ENCODE measurements at places on chromosomes 2 and 18.
A peak's percentile ranks its signal among the peaks of the same experiment; 100 is the strongest.

GRCh38 chr18:13800505-13801259 is 23.3 kb upstream of the MC5R start:
- DNase-seq: peak; percentile 44

- no peak for DNase-seq
Observed at GRCh38 chr18:65942854-65943253, 192.0 kb downstream of the CDH7 start.

GRCh38 chr2:152950126-152950525 is 231.7 kb downstream of the ARL6IP6 start:
- no peak for DNase-seq

- peak; percentile 25 for DNase-seq
Observed at GRCh38 chr2:13193075-13193474, 476.3 kb downstream of the TRIB2 start.

GRCh38 chr18:76490670-76491472 is 4.2 kb downstream of the ZNF516 start:
- no peak for DNase-seq

- DNase-seq: no peak
Observed at GRCh38 chr2:70388128-70388527, 86.3 kb upstream of the FAM136A start.

- peak; percentile 31 for DNase-seq
Observed at GRCh38 chr18:7789856-7790552, 222.9 kb downstream of the PTPRM start.

GRCh38 chr2:71452565-71452964 is 796 bp upstream of the DYSF start:
- DNase-seq: peak; percentile 36

GRCh38 chr2:98253461-98254070 is 92.7 kb upstream of the CNGA3 start:
- DNase-seq: no peak

- DNase-seq: peak; percentile 13
Observed at GRCh38 chr2:74821177-74822126, 12.5 kb upstream of the HK2 start.

DNA sequence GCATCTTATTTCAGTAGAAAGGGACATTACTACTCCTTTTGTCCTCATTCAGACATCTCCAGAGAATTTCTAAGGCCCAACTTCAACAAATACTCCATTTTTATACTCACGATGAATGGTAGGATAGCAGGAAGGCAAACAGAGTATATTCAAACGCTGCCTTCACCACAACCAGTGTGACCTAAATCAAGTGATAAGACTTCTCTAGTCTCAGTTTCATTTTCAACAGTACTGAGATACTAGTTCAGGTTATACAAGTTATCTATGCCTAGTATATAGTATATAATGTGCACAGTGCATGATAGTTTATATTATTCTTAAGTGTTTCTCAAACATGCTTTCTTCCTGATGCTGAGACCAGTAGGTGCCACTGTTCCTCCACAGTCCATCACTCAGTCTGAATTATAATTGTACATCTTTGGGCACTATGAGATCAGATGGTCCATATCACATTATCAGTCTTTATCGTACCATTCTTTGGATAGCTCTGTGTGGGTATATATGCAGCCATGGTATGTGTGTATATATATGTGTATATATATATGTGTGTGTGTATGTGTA is 66.3 kb upstream of the RPE start:
- peak; percentile 13 for DNase-seq

DNA sequence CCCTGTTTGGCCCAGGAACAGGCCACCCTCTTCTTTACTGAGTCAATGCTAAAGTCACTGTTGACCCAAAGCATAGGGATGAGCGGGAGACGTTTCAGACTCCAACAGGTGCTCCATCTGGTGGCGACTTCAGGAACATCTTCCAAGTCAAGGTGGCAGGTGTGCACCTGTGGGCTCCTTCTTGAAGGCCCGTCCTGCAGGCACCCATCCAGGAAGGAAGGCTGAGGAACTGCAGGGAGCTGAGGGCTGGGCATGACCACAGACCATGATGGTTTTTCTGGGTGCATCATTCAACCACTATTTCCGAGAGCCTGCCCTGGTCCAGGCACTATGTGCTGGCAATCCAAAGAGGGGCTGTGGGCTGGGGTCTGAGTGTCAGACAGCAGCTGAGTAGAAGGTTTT is 142.8 kb downstream of the NDUFA10 start:
- DNase-seq: peak; percentile 8

- peak; percentile 40 for DNase-seq
Observed at GRCh38 chr2:66691031-66691965, 256.4 kb downstream of the MEIS1 start.

GRCh38 chr2:215460682-215461382 is 25.0 kb upstream of the FN1 start:
- DNase-seq: peak; percentile 98

GRCh38 chr18:30618567-30618966 is 424.0 kb downstream of the DSC3 start:
- DNase-seq: no peak

DNA sequence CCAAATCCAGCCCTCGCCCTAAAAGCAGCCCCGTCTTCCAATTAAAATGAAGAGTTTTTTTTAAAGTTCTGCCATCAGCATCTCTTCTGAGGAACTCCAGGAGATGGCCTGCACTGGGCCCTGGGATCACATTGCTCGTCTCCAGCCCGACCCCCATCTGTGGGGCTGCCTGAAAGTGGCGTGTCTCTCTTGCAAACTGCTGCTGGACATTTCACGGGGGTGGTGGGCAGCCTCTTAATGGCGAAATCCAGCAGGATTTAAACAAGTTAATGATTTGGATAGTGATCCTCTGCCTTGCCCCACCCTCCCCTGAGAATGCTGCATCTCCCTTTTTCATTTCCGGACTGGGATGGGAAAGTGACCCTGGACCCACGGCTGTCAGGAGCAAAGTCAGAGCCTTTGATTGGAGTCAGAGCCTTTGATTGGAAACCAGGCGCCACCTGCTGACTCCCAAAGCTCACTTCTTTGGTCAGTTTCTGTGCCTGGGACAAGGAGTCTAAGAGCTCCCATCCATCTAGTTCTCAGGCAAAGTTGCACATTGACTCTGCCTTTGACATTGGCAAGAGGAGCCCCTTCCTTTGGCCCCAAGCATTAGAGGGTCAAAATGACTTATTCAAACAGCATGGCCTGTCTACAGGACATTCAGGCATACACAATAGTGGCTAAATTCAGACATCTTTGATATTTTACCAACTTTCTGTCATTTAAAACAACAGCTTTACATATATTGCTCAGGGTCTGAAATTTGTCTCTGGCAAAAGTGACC is 155.2 kb downstream of the SH3BP4 start:
- peak; percentile 63 for DNase-seq

GRCh38 chr2:218961651-218962570 is 2.4 kb downstream of the CDK5R2 start:
- no peak for DNase-seq

DNA sequence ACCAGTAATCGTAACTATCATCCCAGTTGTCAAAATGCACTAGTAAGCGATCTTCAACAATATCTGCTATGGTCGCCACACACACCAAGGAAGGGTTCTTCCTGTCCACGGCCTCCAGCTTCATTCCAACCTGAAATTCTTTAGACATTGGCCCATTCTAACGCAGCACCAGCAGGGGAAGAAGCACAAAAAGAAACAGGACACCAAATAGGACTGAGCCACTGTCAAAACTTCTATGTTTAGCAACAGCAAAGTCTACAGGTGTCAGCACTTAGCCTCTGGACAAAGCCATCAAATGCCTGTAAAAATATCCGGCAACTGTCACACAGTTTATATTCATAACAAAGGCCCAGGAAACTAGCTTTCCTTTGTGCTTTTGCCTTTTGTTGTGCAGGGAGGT is 175.0 kb downstream of the L3MBTL4 start:
- no peak for DNase-seq

- peak; percentile 57 for DNase-seq
Observed at GRCh38 chr2:101518578-101519492, 43.9 kb upstream of the RFX8 start.

GRCh38 chr18:51383116-51383515 is 185.6 kb upstream of the MEX3C start:
- no peak for DNase-seq

GRCh38 chr18:29326214-29326613 is 1149.3 kb upstream of the CDH2 start:
- DNase-seq: no peak

- DNase-seq: no peak
Observed at GRCh38 chr2:37653093-37653492, 18.3 kb downstream of the CDC42EP3 start.

- DNase-seq: no peak
Observed at GRCh38 chr2:2102866-2103653, 228.0 kb downstream of the MYT1L start.

- peak; percentile 85 for DNase-seq
Observed at GRCh38 chr18:22391407-22392345, 26.0 kb downstream of the CTAGE1 start.

DNA sequence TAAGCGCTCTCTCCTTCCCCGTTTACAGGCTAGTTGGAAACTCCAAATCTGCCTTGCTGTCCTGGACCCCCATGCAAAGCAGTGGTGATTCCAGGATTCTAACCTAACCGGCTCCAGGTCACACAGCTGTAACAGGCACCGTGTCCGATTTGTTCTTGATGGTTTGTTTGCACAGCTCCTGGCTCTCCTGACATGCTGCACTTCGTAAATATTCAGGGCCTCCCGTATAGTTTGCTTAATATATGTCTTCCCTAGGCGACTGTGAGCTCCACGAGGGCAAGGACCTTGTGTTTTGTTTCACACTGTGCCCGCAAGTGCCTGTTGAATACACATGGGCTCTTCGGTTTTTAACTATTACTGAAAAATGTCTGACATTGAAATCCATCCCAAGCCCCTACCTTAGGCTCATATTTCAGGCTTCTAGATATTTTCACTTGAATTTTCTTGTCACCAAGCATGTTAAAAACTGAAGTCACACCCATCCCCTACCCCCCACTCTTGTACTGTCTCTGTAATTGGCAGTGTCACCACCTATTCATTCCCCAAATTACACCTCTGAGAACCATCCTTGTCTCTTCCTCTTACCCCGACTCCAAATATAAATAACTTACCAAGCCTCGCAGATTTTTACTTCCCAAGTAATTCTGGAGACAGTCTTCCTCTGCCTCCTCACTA is 1.0 kb upstream of the PUM2 start:
- DNase-seq: no peak

GRCh38 chr18:47932190-47932589 is 1.7 kb upstream of the SMAD2 start:
- DNase-seq: no peak

GRCh38 chr18:71238974-71239624 is 950.3 kb downstream of the SOCS6 start:
- no peak for DNase-seq
